Myometrial cell (primary cell): ENCODE measurements at places on chromosomes 7 and 10. TPM values are rescaled to one million over a fixed set of nuclear protein-coding genes. Genes with fewer than 3 reads are reported as not detected.

CALHM1 gene
- not detected in 2 replicates for total RNA-seq

CCDC136 gene
- total RNA-seq: 3.7 and 6.6 TPM in 2 replicates

AKR1D1 gene
- total RNA-seq: not detected in 2 replicates

SYNPO2L gene
- under 0.01 and 0.18 TPM in 2 replicates for total RNA-seq

PRPS1L1 gene
- total RNA-seq: not detected in 2 replicates

FBXL13 gene
- 1.1 and 1.4 TPM in 2 replicates for total RNA-seq

INMT gene
- total RNA-seq: 4.9 and 6.6 TPM in 2 replicates
